Adrenal gland (tissue), 19 donors: ENCODE measurements at places on chromosomes 3 and 15. TPM values are rescaled to one million over a fixed set of nuclear protein-coding genes. Genes with fewer than 3 reads are reported as not detected.

DNA sequence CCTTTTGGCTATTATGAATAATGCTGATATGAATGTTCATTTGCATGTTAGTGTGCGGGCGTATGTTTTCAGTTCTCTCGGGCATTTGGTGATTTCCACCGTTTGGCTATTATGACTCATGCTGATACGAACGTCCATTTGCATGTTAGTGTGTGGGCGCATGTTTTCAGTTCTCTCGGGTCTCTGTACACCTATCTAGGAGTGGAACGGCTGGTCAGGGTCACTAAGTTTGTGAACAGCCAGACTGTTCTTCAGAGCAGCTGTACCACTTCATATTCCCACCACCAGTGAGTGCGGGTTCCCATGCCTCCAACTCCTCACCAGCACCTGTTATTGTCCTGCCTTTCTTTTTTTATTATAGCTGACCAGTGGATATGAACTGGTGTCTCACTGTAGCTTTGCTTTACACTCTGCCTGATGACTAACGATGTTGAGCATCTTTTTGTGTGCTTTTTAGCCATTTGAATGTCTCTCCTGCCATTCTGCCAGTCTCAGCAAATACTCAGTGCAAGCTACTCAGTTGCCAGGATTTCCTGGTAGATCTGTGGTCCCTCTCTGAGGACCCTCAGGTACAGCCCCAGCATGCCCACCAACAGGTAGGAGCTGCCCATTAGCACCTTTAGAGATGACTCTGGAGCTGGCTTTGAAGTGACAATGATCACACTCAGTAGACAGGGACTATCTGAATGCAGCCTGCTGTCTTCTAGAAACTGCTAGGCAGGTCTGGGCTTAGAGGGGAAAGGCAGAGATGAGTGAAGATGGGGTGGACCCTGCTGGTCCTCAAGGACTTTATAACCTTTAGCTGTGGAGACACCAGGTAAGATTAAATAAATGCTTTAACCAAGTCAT is 141.1 kb downstream of the XXYLT1 start:
- H3K27me3 ChIP-seq, result no peaks in the 10 kb centered on the region
- no peaks in the 10 kb centered on the region for H3K36me3 ChIP-seq
- H3K4me1 ChIP-seq, result no peaks in the 10 kb centered on the region

GOLGA8S gene
- 0.20 TPM for total RNA-seq

DNA sequence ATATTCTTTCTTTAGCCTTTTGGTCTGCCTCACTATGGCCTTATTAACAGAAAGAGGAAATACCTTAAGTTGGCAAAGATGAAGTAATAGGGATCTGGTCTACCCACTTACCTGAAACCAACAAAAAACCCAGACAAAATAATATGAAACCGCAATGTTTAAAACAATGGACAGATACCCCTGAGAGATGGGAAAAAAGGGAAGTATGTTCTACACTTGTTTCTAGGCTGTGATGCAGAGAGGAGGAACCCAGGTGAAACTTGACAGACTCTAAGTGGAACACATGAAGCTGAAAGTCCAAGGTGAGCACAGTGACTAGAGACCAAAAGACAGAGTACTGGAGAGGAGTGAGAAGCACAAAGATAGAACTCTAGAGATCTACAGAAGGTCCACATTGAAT is 78.4 kb downstream of the NR2E3 start:
- H3K4me3 ChIP-seq, result no peak overlapping the region
- H3K27me3 ChIP-seq, result no peaks in the 10 kb centered on the region
- H3K4me1 ChIP-seq, result no peaks in the 10 kb centered on the region
- DNase-seq, result no peak
- H3K27ac ChIP-seq, result no peak overlapping the region

DNA sequence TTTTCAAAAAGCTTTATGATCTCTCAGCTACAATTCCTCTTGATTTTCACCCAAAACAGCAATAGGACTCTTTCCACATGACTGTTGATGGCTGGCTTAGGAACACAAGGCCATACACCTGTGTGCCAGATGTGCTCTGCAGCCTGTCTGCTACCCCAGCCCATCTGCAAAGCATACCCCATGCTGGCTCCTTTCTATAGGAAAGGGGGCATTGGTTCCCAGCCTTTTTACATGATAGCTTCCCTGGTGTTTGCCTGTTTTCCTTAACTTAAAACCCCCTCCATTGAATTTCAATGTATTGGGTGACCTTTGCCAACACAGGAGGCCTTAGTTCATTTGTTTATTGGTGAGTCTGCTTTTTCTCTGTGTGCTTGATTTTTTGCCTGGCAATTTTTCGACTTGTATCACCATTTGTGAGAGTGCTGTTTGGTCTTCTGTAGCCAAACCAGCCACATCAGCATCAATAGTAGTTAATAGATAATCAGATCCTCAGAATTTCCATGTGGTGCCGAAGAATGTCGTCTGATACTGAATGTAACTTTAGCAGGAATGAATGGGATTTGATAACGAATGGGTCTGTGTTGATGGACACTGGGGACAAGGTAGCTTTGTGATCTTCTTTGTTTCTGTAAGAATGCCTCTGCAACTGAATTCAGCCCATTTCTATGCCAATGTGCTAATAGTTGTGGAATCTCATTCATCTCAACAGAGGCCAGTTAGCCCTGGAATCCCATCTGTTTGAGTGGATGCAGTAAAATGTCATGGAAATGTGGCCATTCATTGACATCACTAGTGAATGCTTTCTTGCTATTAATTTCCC is 272.2 kb upstream of the RARB start:
- H3K27ac ChIP-seq, result no peak overlapping the region
- no peaks in the 10 kb centered on the region for H3K36me3 ChIP-seq
- no peak for DNase-seq
- H3K27me3 ChIP-seq, result no peaks in the 10 kb centered on the region

GRCh38 chr3:11651900-11652299 is 8.2 kb upstream of the VGLL4 start:
- no peak overlapping the region for H3K27ac ChIP-seq
- no peaks in the 10 kb centered on the region for H3K4me1 ChIP-seq
- no peaks in the 10 kb centered on the region for H3K36me3 ChIP-seq
- no peak overlapping the region for H3K4me3 ChIP-seq

GP9 gene
- not detected for total RNA-seq

DNA sequence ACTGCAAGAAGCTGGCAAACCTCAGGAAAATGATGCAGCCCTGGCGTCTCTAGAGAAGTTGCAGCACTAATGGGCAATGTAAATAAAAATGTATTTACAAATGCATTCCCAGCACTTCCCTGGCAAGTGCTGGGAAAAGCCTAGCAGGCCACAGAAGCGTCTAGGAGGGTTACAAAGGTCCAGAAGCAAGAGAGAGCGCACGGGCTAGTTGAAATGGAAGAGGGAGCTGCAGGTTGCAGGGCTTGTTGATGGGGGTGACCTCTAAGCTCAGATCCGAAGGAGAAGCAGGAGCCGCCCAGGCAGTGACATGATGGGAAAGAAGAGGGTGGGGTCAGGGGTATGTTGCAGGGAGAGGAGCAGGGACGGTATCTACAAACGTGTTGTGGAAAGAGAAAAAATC is 2.7 kb upstream of the KNL1 start:
- peaks cover 3% of the 10 kb centered on the region for H3K27me3 ChIP-seq
- no peak overlapping the region for H3K27ac ChIP-seq
- H3K4me1 ChIP-seq, result peaks cover 12% of the 10 kb centered on the region

GRCh38 chr3:43019006-43019809 is 40.1 kb downstream of the GASK1A start:
- no peak for DNase-seq
- no peaks in the 10 kb centered on the region for H3K36me3 ChIP-seq
- no peak overlapping the region for H3K4me3 ChIP-seq
- H3K4me1 ChIP-seq, result no peaks in the 10 kb centered on the region

GPR149 gene
- total RNA-seq, result not detected

PEX11A gene
- total RNA-seq, result 10.9 TPM

- H3K4me3 ChIP-seq, result no peak overlapping the region
- no peaks in the 10 kb centered on the region for H3K27me3 ChIP-seq
- peak; percentile 71 for DNase-seq
- peak overlapping the region; percentile 95 for H3K27ac ChIP-seq
Measured at GRCh38 chr15:84572231-84572630, 28.6 kb upstream of the ZSCAN2 start.

DNA sequence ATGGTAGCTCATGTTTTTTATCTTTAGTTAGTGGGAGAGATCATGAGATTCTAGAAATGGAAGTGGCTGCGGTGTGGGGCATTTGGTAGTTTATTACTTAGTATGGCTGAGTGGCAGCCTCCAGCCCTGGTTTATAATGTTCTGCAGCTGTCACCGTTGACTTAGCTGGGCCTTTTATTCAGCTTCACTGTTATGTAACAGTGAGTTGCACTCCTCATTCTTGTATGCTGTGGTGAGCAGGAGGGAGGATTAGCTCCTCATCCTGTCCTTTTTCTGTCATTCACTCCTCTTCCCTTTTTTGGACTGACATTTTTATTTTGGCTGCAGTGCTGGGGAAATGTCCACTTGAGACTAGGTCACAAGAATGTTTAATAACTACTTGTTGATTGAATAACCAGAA is 29.5 kb downstream of the RAD54L2 start:
- no peaks in the 10 kb centered on the region for H3K36me3 ChIP-seq
- H3K4me3 ChIP-seq, result no peak overlapping the region
- H3K27me3 ChIP-seq, result no peaks in the 10 kb centered on the region
- H3K4me1 ChIP-seq, result peaks cover 27% of the 10 kb centered on the region
- peak overlapping the region; percentile 35 for H3K27ac ChIP-seq

CTDSPL gene
- total RNA-seq, result 16.3 TPM

- H3K4me3 ChIP-seq, result no peak overlapping the region
- H3K27ac ChIP-seq, result no peak overlapping the region
- no peaks in the 10 kb centered on the region for H3K36me3 ChIP-seq
- no peak for DNase-seq
- H3K4me1 ChIP-seq, result no peaks in the 10 kb centered on the region
- H3K27me3 ChIP-seq, result no peaks in the 10 kb centered on the region
Measured at GRCh38 chr3:101039285-101039684, 46.1 kb upstream of the ABI3BP start.
